H7 (cell line): ENCODE measurements at places on chromosomes 16 and 17. TPM values are rescaled to one million over a fixed set of nuclear protein-coding genes. Genes with fewer than 3 reads are reported as not detected.
A peak's percentile ranks its signal among the peaks of the same experiment; 100 is the strongest.

Gene SOST
- total RNA-seq = not detected in 2 replicates

Gene NEUROD2
- not detected in 2 replicates for total RNA-seq

Gene USP6
- 0.03 TPM in 1 of 2 replicates, not detected in the other for total RNA-seq

Gene NPW
- 2.0 and 2.3 TPM in 2 replicates for total RNA-seq

GRCh38 chr17:61880589-61881102 lies 17.3 kb upstream of the BRIP1 start:
- DNase-seq = no peak

GRCh38 chr17:15660077-15660476 lies 24.0 kb downstream of the TRIM16 start:
- no peak for DNase-seq

DNA sequence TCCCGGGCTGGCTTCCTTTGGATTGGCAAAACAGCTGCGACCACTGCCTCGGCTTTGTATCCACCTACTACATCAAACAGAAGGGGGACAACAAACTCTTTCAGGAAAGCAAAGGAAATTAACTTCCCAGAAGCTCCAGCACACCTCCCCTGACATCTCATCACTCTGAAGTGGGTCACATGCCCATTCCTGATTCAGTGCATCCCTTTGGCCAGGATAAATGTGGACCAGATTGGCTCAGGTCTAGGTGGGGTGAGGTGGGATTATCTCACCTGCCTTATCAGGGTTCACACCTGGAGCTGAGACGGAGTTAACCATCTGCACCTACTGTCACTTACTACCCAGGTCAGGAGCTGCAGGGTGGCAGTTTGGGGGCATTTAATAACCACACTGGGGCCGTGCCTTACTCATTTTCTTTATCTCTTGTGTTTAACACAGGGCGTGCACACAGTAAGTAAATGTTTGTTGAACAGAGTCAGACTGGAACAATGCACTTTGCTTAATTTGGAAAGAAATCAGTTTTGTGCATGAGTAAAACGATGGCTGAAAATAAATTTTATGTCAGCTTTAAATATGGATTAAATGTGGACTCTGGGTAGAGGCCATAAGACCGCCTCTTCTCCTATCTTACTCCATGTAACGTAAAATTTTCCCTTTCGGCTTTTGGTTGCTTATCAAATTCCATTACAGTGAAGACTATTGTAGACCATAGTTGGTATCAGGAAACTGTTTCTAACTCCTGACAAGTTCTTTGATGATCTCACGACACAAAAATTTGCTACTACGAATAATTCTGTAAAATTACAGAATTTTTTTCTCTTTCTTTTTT lies 36.0 kb downstream of the IQCK start:
- DNase-seq = no peak

DNA sequence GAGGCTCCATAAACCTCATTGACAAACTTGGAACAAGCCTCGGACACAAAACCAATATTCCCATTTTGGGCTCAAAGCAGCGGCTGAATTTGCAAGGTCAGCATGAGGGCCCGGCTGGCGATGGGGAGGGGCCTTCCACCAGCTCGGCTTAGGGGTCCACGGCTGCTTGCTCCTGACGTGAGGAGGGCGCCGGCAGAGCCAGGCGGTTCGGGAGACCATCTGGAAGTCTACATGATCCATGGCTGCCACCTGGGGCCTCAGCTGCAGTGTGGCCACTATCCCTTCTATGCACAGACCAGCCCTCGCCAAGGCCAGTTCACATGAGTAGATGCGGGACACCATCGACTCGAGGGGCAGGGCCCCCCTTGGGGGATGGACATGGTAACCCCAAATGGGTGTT lies 39.1 kb downstream of the NDEL1 start:
- peak; percentile 37 for DNase-seq

DNA sequence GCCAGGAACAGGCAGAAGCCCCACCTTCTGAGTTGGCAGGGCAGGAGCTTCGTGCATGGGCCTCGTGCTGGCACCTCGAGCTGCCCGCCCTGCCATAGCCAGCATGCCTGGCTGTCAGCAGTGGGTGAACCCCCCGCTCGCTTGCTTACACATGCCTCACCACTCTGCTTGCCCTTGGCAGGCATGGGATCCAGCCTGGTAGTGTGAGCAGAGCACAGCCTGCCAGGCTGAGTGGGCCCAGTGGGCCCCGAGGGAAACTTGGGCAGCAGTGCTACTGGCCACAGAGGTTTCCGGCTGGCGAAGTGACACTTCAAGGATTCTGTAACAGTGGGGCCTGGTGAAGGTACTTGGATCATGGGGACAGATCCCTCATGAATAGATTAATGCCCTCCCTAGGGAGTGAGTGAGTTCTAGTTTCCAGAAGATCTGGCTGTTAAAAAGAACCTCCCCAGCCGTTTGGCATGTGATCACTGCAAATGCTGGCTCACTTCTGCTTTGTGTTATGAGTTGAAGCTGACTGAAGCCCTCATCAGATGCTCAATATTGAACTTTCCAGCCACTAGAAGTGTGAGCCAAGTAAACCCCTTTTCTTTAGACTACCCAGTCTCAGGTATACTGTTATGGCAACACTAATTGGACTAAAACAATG lies 114.7 kb downstream of the BCAS3 start:
- DNase-seq = no peak

GRCh38 chr16:4673387-4674046 lies 19.8 kb upstream of the NUDT16L1 start:
- DNase-seq = no peak

DNA sequence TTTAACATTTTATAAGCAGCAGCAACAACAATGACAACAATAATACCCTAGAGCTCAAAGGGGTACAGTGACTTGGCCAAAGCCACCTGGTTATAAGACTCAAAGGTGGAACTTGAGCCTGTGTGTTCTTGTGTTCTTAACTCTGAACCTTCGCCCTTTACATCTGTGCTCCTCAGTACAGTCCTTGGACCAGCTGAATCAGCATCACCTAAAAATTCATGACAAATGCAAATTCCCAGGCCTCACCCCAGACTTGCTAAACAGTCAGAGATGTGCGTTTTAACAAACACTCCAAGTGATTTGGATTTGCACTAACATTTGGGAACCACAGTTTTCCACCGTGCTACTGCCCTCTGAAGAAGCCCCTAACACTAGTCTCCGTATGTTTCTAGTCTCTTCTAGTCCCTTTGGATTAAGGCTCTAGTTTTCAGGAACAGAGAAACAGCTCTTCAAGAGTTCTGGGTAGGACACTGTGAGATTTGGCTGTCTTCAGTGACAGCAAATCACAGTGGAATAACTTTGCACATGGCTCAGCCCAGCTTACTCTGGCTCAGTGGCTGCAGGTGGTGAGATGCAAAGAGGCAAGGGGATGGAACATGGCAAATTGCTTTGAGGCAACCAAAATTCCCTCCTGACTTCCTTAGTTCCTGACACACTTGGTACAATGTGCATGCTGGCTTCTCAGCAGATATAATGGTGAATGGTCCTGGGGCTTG lies 151.0 kb upstream of the CDH11 start:
- no peak for DNase-seq

- no peak for DNase-seq
Measured at GRCh38 chr17:3385869-3386816, at the start of gene OR3A2. OR3A2 (minus strand) TSS chr17:3386308.

GRCh38 chr17:78719630-78720298 lies 62.3 kb downstream of the CYTH1 start:
- DNase-seq = no peak

- DNase-seq = peak; percentile 94
Measured at GRCh38 chr16:86509759-86510464, 415 bp upstream of the FOXF1 start.

- no peak for DNase-seq
Measured at GRCh38 chr16:57166951-57167350, 18.9 kb downstream of the PSME3IP1 start.
